ENCODE measurements at places on chromosomes 6 and 20.

DNA sequence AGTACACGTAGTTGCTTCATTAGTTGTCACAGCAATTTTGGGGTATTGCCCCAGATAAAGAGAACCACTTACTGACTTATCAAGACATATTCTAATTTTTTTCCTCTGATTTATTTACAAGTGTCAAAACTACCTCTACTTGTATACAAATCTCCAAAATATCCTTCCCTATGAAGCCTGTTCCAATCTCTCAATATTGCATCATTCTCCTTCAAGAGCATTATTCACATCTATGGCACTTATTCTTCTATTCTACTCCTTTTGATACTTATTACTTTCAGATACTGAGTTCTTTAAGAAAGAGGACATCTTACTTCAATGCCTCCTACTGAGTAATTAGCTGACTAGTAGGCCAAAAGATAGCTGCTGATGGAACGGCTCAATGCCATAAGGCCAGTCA, 105.2 kb downstream of the SMLR1 start:
- DNase-seq, result no peak

- no peak for DNase-seq
These were observed 73.1 kb downstream of the AGPAT4 start for GRCh38 chr6:161200610-161201370.

- no peak for DNase-seq
These were observed 660.4 kb upstream of the FLRT3 start for GRCh38 chr20:14997791-14998190.

DNA sequence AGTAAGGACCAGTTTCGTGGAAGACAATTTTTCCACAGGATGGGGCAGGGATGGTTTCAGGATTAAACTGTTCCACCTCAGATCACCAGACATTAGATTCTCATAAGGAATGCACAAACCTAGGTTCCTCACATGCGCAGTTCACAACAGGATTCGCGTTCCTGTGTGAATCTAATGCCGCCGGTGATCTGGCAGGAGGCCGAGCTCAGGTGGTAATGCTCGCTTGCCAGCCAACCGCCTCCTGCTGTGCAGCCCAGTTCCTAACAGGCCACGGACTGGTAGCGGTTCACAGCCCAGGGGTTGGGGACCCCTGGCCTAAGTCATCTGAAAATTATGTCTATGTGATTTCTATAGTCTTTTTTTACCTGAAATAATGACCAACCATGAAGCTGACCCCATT, 217.5 kb downstream of the TMEM200A start:
- DNase-seq, result no peak

DNA sequence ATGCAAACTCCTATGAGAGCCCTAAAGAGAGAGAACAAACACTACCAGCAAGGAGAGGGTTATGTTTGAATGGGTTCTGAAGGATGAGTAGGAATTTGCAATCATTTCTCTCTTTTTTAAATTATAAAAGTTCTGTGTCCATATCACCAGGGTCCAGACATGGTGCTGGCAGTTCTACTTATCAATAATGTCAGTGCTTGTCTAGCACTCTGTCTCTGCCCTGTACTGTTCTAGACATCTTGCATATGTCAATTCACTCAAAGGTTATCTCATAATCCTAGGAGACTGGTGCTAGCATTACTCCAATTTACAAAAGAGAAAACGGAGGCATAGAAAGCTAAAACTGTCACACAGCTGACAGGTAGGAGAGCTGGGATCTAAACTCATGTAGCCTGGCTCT, 101.3 kb downstream of the VEGFA start:
- no peak for DNase-seq

DNA sequence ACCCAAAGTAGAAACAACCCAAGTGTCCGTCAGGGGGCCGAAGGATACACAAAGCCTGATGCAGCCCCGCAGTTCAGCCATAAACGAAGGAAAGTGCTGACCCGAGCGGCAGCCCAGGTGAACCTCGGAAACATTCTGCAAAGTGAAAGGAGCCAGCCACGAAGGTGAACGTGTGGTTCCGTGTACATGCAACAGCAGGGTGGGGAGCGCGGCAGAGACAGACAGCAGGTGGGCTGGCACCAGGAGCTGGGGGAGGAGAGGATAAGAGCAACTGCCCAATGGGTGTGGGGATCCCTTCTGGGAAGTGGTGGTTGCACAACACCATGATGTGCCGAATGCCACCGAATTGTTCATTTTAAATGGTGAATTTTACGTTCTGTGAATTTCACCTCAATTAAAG, 341.8 kb downstream of the ZFAND3 start:
- DNase-seq, result no peak

DNA sequence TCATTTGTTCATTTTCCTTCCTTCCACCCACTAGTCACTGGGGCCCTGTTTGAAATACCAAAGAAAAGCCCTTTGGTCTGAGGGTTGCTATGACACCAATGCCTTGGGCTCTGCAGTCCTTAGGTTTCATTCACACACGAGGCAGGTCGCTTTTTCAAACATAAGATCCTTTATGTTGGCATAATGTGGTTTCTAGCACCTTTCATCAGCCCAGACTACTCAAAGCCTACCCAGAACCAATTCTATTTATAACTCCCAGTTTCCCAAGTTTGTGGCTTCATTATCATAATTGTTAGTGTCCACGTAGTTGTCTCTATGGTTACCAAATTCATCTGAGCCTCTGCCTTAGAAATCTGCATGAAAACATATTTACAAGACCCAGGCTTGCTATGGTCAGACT, 6.6 kb upstream of the TP53RK start:
- no peak for DNase-seq

DNA sequence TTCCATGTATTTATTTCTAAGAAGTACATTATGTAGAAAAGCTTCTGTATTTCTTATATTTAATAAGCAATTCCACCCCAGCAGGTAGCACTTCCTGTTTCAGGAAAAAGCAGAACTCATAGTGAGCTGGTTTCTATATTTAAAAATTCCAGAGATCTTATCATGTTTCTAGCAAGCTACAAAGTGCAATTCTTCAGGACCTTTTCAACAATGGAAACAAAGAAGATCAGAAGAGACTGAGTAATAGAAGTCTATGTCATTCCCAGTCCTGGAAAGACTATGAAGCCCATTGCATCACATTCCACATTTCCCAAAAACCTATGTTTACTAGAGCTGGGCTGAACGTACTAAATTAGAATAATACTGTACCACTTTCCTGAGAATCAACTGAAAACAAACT, 302.6 kb upstream of the NRSN1 start:
- DNase-seq, result no peak

GRCh38 chr6:25403150-25403549, 124.0 kb downstream of the CARMIL1 start:
- no peak for DNase-seq

GRCh38 chr20:7146552-7147219, 379.2 kb downstream of the BMP2 start:
- no peak for DNase-seq
